Glutamatergic neuron (in vitro differentiated cells): ENCODE measurements at places on chromosomes 16 and 17. TPM values are rescaled to one million over a fixed set of nuclear protein-coding genes. Genes with fewer than 3 reads are reported as not detected.

The GAS7 gene
- total RNA-seq: 2.0 TPM

The ITGB3 gene
- total RNA-seq: not detected

The SEPTIN1 gene
- total RNA-seq: 2.9 TPM

The TAT gene
- not detected for total RNA-seq

The CHAD gene
- total RNA-seq: not detected

The ABI3 gene
- not detected for total RNA-seq

The RDM1 gene
- total RNA-seq: not detected

The KRTAP2-3 gene
- total RNA-seq: not detected

The KRT32 gene
- total RNA-seq: not detected

The DBF4B gene
- 15.5 TPM for total RNA-seq

The ZPBP2 gene
- not detected for total RNA-seq

The BAHCC1 gene
- 111 TPM for total RNA-seq

The ASGR1 gene
- total RNA-seq: 29.0 TPM

The CACNG4 gene
- total RNA-seq: 105 TPM

The PSMD12 gene
- 55.7 TPM for total RNA-seq

The OXLD1 gene
- 24.7 TPM for total RNA-seq

The MEOX1 gene
- not detected for total RNA-seq

The KRTAP3-1 gene
- not detected for total RNA-seq

The METRNL gene
- total RNA-seq: 47.1 TPM

The UNC13D gene
- total RNA-seq: 2.4 TPM

The CALB2 gene
- total RNA-seq: 0.39 TPM

The SPNS2 gene
- total RNA-seq: 73.0 TPM
